ENCODE measurements at places on chromosomes 2 and 18.

GRCh38 chr2:97645112-97645694, 659 bp upstream of the COX5B start:
- no peak for DNase-seq

DNA sequence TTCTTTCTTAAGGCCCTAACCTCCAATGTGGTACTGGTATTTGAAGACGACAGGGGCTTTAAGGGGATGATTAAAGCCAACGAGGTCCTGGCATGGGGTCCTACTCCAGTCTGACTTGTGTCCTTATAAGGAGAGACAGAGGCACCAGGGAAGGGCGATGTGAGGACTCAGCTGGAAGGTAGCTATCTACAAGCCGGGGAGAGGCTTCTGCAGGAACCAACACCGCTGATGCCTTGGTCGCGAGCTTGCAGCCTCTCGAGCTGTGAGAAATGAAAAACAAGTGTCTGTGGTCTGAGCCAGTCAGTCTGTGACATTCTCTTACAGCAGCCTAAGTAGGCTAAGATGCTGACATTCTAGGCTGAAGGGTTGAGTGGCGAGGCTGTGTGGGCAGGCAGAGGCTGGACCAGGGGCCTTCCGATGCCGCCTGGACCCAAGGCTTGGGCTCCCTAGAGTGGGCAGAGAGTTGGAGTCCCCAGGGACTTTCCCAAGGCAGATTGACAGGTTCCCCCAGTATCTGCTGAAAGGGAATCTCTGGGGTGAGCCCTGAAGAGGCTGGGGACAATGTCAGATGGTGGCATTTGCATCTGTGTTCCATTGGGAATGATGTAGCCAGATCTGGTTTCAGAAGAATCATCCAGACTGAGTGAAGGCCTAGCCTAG, 322.9 kb upstream of the HS6ST1 start:
- DNase-seq: no peak

- no peak for DNase-seq
Measured at GRCh38 chr2:196712867-196713266, 73.4 kb downstream of the CCDC150 start.

GRCh38 chr2:156110890-156111289, 221.6 kb downstream of the NR4A2 start:
- no peak for DNase-seq

GRCh38 chr2:172279813-172280212, 147.6 kb upstream of the ITGA6 start:
- no peak for DNase-seq

- DNase-seq: no peak
Measured at GRCh38 chr2:158412206-158412605, 44.3 kb downstream of the CCDC148 start.

DNA sequence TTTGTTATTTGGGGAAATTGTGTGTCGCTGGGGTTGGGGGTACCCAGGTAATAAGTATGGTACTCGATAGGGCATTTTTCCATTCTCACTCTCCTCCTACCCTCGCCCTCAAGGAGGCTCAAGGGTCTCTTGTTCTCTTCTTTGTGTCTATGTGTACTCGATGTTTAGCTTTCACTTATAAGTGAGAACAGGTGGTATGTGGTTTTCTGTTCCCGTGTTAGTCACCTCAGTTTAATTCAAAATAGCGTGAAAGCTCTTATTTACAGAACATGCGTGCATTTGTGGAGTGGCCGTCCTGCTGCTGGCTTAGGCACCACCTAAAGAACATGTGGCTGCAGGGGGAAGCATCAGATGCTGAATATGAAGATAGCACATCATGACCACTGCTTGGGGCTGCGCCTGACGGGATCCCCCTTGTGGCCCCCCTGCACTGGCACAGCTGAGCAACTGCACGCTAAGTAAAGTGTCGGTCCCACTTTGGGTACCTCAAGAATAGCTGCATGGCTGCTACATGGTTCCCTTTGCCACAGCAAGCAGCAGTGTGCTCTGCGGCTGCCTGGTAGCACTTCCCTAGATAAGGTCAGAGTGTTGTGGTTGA, 569.0 kb downstream of the DCDC2C start:
- no peak for DNase-seq

DNA sequence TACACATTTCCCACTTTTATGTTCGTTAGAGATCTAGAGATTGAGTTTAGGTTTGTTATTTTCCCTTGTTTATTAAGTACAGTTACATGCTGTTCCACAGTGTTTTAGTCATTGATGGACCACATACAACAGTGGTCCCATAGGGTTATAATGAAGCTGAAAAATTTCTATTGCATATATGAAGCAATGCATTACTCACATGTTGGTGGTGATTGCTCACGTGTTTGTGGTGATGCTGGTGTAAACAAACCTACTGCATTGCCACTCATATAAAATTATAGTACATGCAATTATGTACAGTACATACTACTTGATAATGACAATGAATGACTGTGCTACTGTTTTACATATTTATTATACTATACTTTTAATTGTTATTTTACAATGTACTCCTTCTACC, 51.0 kb upstream of the NXPH2 start:
- no peak for DNase-seq

- no peak for DNase-seq
Measured at GRCh38 chr2:238989484-238989883, 141.6 kb downstream of the TWIST2 start.

Measured in activated CD8-positive, alpha-beta memory T cell treated with anti-CD3 and anti-CD28 coated beads for 48 hours (primary cell).